ENCODE measurements at places on chromosomes 1 and 21.

- no peak for DNase-seq
- no peaks in the 10 kb centered on the region for H3K4me1 ChIP-seq
- H3K4me3 ChIP-seq = no peak overlapping the region
- H3K36me3 ChIP-seq = no peaks in the 10 kb centered on the region
Measured at GRCh38 chr1:48066936-48067335, 69.8 kb upstream of the TRABD2B start.

GRCh38 chr1:48196237-48196636 lies 26.3 kb upstream of the SLC5A9 start:
- H3K36me3 ChIP-seq = no peaks in the 10 kb centered on the region
- no peaks in the 10 kb centered on the region for H3K4me1 ChIP-seq
- H3K4me3 ChIP-seq = no peak overlapping the region
- H3K27ac ChIP-seq = no peak overlapping the region
- H3K27me3 ChIP-seq = no peaks in the 10 kb centered on the region

- H3K36me3 ChIP-seq = no peaks in the 10 kb centered on the region
- H3K4me3 ChIP-seq = no peak overlapping the region
- H3K27me3 ChIP-seq = no peaks in the 10 kb centered on the region
- peak overlapping the region; percentile 6 for H3K27ac ChIP-seq
- H3K4me1 ChIP-seq = peaks cover 41% of the 10 kb centered on the region
Measured at GRCh38 chr1:225448146-225448805, 20.4 kb upstream of the LBR start.

GRCh38 chr1:192418552-192419285 lies 101.9 kb downstream of the RGS21 start:
- no peaks in the 10 kb centered on the region for H3K27me3 ChIP-seq
- no peak overlapping the region for H3K4me3 ChIP-seq
- H3K4me1 ChIP-seq = no peaks in the 10 kb centered on the region
- H3K27ac ChIP-seq = no peak overlapping the region

- H3K36me3 ChIP-seq = peaks cover 40% of the 10 kb centered on the region
- peak overlapping the region; percentile 31 for H3K27ac ChIP-seq
- H3K4me1 ChIP-seq = peaks cover 13% of the 10 kb centered on the region
- H3K27me3 ChIP-seq = no peaks in the 10 kb centered on the region
- DNase-seq = peak; percentile 51
Measured at GRCh38 chr1:32774950-32775634, 42.1 kb downstream of the YARS1 start.

GRCh38 chr1:77350012-77350770 lies 68.4 kb downstream of the AK5 start:
- no peaks in the 10 kb centered on the region for H3K27me3 ChIP-seq
- DNase-seq = no peak
- no peaks in the 10 kb centered on the region for H3K4me1 ChIP-seq
- no peak overlapping the region for H3K4me3 ChIP-seq
- no peak overlapping the region for H3K27ac ChIP-seq
- H3K36me3 ChIP-seq = no peaks in the 10 kb centered on the region

DNA sequence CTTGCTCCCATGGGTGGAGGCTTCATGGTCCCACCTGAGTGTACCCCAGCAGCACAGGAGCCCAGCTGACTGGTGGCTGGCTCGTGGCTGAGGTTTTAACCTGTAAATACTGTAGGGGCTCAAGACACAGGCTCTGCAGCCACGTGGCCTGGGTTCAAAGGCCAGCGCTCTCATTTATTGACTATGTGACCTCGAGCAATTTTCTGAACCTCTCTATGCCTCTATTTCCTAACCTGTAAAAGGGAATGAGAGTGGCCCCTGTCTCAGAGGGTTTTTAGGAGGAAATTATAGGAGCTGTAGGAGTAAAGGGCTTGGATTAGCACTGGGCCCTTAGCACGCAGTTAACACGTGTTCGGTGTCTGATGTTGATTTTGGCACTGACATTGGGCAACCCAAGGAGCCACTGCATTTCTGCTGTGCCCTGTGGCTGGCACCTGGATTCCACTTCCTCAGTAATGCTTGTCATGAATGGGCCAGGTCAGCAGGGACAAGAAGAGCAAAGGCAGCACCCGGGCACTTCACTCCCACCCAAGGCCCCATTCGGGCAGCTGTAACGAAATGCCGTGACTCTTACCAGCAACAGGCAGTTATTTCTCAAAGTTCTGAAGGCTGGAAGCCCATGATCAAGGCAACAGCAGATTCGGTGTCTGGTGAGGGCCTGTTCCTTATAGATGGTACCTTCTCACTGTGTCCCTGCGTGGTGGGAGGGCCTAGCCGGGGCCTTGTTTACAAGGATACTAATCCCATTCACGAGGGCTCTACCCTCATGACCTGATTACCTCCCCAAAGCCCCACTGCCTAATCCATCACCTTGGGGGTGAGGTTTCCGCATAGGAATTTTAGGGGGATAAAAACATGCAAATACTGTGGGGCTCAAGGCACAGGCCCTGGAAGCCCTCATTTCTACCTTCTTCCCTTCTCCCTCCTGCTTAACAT lies 25.2 kb downstream of the ARHGEF10L start:
- no peak overlapping the region for H3K4me3 ChIP-seq
- H3K36me3 ChIP-seq = no peaks in the 10 kb centered on the region
- peaks cover 49% of the 10 kb centered on the region for H3K4me1 ChIP-seq
- H3K27me3 ChIP-seq = no peaks in the 10 kb centered on the region

DNA sequence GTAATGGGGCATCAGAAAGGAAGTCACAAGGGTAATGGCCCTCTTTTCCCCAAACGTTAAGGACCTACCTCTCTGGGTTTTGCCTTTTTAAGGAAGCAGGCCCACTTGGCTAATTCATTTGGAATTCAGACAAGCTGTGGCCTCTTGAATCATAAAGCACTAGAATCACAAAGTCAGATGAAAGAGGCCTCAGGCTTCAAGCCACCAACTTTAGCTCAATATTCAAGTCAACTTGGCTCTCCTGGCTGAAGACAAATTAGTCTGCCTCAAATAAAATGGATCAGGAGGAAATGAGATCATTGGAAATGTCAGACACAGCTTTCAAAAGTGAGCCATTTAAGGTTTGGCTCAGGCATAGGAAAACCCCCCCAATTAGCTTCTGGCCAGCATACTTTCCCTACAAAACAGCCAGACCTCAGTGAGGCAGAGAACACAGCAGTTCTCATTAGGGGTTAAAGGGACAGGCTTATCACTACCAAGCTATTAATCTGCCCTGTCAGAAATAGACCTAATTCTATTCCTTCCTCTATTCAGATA lies 34.3 kb downstream of the SLC35D1 start:
- no peaks in the 10 kb centered on the region for H3K27me3 ChIP-seq
- no peak for DNase-seq
- H3K4me1 ChIP-seq = no peaks in the 10 kb centered on the region
- H3K4me3 ChIP-seq = no peak overlapping the region
- H3K27ac ChIP-seq = peak overlapping the region; percentile 24

All from upper lobe of left lung (tissue), 6 donors.